ENCODE measurements at places on chromosomes 6 and 20.

DNA sequence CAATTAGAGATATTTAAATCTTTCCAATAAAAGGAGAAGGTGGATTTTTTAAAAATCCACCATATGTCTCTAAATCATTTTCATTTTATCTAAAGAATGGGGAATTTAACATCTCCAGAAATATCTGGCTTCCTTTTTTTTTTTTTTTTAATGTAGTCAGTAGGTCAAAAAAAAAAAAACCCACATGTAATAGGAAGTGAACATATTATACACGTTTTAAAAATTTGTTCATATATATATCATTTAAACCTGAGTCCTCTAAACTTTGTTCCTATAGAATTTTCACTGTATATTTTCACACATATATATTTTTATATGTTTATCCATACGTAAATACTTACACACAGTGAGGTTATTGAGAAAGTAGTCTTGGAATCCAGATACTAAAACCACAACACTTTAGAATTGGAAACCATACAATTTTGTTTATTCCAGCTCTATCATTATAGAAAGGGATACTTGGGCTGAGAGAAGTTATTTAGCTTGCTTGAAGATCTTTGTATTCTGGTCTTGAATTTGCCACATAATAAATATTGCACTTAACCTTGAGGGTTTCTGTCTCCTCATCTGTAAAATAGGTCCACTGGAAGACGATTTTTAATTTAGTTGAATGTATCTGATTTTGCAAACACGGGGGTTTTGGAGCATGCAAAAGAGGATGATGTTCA, 62.1 kb upstream of the ZNF217 start:
- DNase-seq, result no peak

- DNase-seq, result no peak
Observed at GRCh38 chr6:108608453-108609275, 47.9 kb downstream of the FOXO3 start.

DNA sequence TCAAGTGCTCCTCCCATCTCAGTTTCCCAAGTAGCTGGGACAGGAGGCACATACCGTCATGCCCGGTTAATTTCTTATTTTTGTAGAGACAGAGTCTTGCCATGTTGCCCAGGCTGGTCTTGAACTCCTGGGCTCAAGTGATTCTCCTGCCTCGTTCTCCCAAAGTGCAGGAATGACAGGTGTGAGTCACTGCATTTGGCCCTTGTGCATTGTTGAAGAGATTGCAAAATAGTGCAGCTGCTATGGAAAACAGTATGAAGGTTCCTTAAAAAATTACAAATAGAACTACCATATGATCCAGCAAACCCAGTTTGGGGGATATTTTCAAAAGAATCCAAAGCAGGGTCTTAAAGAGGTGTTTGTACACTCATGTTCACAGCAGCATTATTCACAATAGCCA, 69.1 kb downstream of the GJA10 start:
- no peak for DNase-seq

- DNase-seq, result no peak
Observed at GRCh38 chr20:35133735-35134134, 13.4 kb downstream of the EDEM2 start.

- no peak for DNase-seq
Observed at GRCh38 chr20:8621001-8621400, 447.9 kb upstream of the PLCB4 start.

GRCh38 chr6:100479179-100480035, 14.7 kb upstream of the SIM1 start:
- DNase-seq, result peak; percentile 42

DNA sequence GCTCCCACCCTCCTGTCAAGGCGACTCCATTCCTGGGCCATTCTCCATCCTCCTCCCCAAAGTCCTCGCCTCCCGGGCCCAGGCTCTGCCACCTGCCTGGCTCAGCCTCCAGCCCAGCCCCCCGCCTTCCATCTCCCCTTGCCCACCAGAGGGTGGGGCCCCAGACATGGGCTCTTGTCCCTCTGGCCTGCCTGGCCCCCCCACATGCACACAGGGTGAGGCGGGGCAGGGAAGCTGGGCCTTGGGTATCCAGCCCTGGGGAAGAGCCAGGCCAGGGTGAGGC, 95.2 kb downstream of the YTHDF1 start:
- no peak for DNase-seq

DNA sequence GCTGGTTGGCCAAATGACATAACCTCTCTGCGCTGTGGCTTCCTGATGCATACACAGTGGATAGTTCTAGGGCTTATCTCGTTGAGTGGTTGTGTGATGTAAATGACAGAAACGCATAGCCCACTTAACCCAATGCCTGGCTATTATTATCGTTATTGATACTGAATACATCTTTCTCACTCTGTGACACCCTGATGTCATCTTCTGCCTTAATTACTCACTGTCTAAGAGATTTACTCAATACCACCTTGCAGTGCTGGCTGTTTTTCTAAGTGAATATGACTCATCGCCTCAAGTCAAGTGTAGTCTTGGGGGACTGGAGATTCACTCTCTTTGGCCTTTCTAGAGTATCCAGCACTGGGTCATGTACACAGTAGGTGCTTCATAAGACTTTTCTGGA, 73.6 kb downstream of the NDUFAF5 start:
- no peak for DNase-seq

- peak; percentile 20 for DNase-seq
Observed at GRCh38 chr6:45192556-45192955, 135.6 kb upstream of the RUNX2 start.

- peak; percentile 64 for DNase-seq
Observed at GRCh38 chr20:13819885-13820645, 35.2 kb downstream of the NDUFAF5 start.

All from ACHN (cell line).